ENCODE measurements at places on chromosomes 12 and 14.

GRCh38 chr14:93040982-93041381, 74.7 kb downstream of the ITPK1 start:
- DNase-seq: no peak

DNA sequence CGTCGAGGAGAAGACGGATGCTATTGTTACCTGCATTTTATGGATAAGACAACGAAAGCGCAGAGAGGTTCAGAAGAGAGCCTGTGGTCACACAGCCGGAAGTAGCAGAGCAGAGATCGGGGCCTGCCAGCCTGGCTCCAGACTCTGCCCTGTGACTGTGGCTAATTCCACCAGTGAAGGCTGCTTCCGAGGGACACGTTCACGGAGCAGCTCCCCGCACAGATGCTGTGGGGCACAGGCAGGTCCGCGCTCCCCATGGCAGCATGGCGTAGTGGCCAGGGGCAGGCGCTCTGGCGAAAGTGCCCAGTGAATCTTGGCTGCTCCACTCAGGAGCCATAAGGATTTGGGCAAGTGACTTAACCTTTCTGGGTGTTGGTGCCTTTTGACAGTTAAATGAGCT, 9.8 kb downstream of the RIMBP2 start:
- DNase-seq: no peak

- DNase-seq: peak; percentile 52
Observed at GRCh38 chr12:38921025-38921677, 15.8 kb upstream of the CPNE8 start.

DNA sequence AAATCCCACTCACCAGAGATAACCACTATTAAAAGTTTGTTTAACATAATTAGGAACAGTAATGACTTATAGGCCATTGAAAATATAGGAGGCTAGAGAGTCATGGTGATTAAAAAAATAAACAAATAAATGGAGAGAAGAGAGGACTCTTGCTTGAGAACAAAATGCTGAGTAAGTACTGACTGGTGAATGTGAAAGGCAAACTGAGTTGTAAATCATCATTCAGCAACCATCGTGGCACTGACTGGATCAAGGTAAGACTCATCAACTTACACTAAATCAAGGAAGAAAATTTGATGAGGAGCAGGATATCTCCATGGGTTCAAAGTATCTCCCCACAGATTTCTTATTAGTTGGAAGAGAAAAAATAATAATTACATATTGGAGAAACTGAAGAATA, 14.1 kb upstream of the YBX3 start:
- no peak for DNase-seq

GRCh38 chr12:129851296-129851695, 52.5 kb downstream of the TMEM132D start:
- no peak for DNase-seq
